ENCODE measurements at places on chromosomes 16 and 17.

GRCh38 chr16:68183046-68183445 lies 52.9 kb downstream of the ESRP2 start:
- DNase-seq, result no peak

DNA sequence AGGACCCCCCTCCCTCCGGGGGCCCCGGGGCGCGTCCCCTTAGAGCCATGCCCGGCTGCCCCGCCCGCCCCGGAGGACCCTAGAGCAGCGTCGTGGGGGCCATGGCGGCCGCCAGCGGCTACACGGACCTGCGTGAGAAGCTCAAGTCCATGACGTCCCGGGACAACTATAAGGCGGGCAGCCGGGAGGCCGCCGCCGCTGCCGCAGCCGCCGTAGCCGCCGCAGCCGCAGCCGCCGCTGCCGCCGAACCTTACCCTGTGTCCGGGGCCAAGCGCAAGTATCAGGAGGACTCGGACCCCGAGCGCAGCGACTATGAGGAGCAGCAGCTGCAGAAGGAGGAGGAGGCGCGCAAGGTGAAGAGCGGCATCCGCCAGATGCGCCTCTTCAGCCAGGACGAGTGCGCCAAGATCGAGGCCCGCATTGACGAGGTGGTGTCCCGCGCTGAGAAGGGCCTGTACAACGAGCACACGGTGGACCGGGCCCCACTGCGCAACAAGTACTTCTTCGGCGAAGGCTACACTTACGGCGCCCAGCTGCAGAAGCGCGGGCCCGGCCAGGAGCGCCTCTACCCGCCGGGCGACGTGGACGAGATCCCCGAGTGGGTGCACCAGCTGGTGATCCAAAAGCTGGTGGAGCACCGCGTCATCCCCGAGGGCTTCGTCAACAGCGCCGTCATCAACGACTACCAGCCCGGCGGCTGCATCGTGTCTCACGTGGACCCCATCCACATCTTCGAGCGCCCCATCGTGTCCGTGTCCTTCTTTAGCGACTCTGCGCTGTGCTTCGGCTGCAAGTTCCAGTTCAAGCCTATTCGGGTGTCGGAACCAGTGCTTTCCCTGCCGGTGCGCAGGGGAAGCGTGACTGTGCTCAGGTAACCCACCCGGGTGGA lies 759 bp downstream of the ALKBH5 start:
- peak; percentile 45 for DNase-seq

DNA sequence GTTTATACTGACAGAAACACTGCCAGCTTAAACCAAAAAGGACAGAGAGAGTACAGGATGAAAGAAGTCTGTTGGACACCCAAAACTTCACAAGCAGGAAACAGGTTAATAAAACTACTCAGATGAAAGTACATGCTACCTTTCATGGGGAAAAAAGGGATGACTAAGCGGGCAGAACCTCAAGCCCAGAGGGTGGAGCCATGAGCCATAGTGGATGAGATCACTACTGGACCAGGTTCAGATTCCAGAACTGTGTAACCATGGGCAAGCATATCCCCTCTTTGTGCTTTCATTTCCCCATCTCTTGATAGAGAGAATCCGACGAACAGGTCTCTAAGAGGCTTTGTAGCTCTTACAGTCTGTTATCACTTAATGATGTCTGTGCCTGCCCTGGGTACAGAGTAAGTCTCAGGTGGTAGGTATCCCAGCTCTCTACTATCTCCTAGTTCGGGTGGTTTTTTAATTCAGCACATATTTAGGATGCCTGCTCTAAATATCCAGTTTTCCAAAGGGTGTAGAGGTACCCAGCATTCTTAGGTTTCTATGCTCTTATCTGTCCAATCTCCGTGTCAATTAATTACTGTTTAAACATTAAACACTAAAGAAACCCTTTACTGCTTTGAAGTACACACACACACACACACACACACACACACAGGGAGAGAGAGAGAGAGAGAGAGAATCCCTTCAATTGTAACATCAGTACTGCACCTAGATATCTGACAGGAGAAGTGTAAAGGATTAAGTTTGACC lies 206.7 kb downstream of the ZNF423 start:
- DNase-seq, result no peak

GRCh38 chr17:65750166-65750565 lies 188.7 kb upstream of the AXIN2 start:
- DNase-seq, result no peak

DNA sequence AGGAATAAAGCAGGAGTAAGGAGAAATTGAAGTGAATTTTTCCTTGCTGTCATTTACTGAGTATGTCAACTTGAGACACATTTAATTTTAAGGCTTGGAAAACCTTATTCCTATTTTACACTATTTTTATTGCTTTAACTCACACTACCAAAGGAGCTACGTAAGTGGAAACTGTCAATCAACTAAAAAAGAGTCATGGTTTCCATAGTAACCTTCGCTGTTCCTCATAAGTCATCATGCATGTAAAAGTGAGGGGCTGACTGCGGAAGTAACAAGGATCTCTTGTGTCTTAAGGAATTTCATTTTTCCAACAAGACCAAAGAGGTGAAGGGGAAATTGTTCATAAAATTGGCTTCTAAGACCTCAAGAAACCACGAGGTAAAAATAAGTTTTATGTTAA lies 516.2 kb upstream of the CA10 start:
- no peak for DNase-seq

DNA sequence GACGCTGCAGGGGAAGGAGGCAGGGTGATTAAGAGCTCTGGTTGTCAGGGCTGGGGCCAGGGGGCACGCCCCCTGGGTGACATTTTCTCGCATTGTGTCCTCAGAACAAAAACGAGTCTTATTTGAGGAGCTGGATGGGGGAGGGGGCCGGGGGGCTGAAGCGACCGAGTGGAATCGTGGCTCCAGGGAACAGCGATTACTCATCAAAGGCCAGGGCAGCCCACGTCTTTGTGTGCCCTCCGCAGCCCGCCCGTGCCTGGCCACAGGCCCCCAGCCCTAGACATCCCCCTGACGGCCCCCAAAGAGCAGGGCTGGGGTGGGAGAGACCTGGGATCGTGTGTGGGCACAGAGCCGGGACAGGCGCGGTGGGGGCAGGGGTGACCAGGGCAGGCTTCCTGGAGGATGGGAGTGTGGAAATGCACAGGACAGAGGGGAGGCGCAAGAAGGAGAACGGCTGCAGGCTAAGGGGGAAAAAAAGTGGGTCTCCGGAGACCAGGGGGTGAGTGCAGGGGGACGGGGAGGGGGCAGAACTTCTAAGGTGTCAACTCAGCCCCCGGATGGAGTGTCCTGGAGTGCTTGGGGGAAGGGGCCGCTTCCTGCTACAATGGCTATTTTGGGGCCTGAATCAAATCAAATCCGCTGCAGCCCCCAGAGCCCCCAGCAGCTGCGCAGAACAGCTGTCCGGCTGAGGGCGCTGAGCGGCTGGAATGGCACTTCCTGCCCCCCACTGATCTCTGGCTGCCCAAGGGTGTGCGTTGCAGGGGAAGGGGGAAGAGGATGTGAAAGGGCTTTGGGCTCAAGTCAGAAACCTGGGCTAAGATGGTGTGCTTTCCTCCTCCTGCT lies 24.0 kb upstream of the PHB1 start:
- DNase-seq, result no peak

- DNase-seq, result no peak
Measured at GRCh38 chr17:54919425-54919824, 18.8 kb downstream of the TOM1L1 start.

- DNase-seq, result no peak
Measured at GRCh38 chr16:89268585-89268984, 51.1 kb downstream of the ZNF778 start.

DNA sequence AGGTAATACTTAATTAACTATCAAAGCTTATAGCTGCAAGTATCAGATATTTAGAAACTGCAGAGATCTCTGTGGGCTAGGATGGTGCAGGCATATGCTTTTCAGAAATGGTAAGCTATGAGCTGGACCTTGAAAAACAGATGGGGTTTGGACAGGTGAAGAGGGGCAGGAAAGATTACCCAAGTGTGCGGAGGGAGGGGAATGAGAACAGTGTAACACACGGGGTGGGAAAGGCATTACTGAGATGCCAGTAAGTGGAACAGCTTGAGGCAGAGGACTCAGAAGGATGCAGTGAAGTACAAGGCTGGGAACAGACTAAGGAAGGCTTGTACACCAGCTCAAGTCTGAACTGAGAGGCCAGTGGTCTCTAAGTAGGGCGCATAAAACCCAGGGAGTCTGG lies 22.1 kb upstream of the EVPL start:
- no peak for DNase-seq

DNA sequence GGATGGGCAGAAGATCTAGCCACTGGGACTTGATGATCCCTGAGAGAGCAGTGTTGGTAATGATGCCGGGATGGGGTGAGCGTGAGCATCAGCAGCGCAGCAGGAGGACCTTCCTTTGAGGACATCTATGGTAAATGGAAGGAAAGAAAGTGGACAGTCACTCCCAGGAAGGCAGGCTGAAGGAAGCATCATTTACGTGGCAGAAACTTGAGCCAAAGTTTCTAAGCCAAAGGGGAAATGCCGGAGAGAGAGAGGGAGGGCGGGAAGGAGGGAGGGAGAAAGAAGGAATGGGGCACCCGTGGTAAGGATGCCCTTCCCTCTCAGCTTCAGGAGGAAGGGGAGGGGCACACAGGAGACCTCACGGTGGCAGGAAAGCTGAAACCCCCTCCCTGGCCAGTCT lies 86.3 kb upstream of the CACNG5 start:
- DNase-seq, result no peak

DNA sequence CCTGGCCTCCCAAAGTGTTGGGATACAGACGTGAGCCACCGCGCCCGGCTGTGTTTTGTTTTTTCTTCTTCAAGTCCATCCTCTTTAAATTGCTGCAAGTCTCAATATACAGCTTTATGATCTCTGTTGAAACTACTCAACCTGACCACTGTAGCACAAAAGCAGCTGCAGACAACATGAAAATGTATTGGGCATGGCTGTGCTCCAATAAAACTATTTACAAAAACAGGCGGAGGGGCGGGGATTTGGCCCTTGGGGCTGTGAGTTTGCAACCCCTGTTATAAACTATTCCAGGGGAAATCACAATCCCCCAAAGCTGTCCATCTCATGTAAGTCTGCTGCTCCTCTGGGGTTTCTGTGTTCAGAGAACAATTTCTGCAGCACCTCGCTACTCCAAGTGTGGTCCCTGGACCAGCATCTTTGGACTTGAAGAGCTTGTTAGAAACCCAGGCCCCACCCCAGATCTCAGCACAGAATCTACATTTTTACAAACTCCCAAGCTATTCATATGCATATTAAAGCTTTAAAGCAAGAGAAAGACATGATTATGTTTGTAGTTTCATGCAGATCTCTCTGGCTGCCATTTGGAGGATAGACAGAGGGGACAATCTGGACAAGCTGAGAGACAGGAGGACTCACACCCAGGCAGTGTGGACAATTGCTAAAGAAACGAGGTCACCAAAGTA lies 33.6 kb downstream of the TEKT5 start:
- DNase-seq, result no peak

DNA sequence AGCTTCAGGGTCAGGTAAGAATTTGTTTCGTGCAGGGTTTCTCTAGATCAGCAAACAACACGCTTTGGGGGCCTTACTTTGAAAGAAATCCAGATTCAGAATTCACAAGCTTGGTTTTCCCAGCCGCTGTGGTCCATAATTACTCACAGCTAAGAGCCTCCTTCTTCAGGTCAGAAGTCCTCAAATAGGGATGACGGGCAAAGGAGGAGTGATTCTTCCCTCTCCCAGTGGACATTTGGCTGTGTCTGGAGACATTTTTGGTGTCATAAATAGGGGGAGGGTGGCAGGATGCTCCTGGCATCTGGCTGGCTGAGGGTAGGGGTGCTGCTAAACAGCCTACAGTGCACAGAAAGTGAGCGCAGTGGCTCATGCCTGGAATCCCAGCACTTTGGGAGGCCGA lies 48.6 kb upstream of the USP7 start:
- DNase-seq, result no peak

DNA sequence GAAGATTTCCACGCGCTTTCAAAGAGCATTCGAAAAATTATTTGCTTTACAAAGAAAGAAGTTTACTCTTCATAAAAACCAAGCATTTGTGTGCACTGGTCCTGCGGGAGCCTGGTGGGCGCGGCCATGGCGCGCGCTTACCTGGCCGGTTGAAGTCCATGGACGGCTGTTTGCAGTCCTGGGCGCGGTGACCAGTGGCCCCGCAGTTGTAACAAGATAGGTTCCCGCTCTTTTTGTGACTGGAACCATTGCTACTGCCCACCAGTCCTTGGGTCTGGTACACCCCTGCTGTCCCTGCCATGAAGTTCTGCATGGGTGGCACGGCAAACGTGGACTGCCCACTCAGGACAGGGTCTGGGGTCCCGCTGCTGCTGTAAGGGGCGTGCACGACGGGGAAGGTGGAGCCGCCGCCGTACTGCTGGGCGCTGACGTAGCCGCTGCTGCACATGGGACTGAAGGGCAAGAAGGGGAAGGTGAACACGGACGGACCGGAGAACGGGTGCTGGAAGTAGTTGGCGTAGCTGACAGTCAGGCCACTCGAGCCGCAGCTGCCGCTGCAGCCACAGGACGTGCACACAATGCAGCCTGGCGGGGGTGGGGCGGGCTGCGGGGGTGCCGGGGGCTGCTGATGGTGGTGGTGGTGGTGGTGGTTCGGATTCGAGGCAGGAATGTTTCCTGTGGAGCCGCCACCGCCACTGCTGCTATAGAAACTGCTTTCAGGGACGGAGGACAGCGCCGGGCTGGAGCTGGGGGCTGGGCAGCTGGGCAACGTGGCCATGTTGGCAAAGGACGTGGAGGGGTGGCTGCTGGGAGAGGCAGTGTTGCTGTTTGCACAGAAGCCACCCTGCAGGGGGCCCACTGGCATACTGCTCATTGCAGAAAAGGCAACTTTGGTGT lies 19.5 kb downstream of the MAP1LC3B start:
- no peak for DNase-seq

DNA sequence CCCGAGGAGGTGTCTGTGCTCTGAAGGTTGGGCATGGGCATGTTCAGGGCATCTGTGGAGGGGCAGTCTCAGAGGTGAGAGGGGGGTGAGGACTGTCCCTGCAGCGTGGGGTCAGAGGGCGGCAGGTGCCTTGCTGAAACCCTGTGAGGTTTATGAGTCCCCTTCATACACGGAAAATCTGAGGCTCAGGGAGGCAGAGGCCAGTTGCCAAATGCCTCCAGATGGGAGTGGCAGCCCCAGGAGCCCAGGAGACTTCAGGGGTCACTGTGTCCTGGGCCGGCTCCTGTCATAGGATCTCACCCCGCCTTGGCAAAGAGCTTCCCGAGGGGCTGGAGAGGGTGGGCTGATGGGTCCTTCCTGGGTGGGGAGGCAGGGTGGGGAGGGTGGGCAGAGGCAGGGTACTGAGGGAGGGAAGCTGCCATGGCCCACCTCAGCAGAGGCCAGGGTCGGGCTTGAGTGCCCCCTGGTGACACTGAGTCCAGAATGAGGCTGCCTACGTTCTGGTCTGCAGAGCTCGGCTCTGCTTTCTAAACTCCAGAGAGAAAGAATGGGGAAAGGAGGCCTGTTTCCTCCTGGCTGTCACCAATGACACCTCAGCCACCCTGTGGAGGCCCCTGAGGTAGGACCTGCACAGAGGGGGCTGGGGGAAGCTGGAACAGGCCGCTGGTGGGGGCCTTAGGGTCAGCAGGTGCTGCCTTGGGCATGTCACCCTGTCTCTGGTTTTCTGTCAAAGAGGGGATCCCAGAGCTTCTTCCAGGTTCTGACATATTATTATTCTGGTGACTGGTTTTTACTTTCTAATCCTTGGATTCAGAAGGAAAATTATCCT lies 1.1 kb downstream of the LGALS9 start:
- no peak for DNase-seq

GRCh38 chr16:70565053-70565452 lies 41.4 kb downstream of the SF3B3 start:
- DNase-seq, result no peak
